Stimulated activated CD8-positive, alpha-beta memory T cell treated with anti-CD3 and anti-CD28 coated beads, Interleukin-4, amount 100 ng/mL, for 1 hour (primary cell): ENCODE measurements at places on chromosomes 11 and 22.

DNA sequence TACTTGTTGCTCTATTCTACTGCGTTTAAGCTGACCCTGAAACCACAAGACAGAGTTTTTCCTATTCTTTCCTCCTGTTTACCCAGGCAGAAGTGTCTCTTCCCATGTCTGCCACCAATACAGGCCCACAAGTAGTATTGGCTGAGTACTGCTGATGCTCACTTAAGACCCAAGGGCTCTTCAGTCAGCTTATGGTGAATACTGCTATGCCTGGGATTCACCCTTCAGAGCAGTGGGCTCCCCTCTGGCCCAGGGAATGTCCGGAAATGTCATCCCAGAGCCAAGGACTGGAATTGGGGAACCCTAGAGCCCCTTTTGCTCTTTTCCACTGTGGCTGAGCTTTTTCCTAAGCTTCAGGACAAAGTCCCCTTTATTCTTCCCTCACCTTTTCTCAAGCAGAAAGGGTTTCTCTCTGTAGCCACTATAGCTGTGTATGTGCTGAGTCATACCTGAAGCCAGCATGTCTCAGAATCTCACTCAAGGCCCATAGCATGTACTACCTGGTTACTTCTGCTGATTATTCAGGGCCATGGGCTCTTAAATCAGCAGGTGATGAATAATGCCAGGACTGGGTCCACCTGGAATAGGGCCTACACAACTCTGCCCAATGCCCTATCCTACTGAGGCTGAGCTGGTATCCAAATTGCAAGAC is 745.8 kb upstream of the ANO5 start:
- no peak for DNase-seq

DNA sequence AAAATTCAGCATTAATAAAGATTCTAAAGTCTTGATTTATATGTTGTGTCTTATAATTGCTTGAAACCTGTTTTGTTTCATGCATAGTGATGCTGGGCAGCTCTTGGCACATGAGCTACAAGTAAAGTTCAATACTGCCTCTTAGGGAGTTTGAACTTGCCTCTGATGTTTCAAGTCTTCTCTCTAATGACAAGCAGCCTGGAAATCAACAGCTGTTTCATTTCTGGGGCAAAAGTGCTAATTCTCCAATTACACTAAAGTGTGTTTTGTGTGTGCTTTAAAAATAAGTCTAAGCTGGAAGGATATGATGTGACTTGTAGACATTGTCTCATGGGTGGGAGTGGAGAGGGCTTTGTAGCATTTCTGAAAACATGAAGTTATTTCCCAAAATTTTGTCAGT is 23.7 kb upstream of the SESN3 start:
- no peak for DNase-seq

DNA sequence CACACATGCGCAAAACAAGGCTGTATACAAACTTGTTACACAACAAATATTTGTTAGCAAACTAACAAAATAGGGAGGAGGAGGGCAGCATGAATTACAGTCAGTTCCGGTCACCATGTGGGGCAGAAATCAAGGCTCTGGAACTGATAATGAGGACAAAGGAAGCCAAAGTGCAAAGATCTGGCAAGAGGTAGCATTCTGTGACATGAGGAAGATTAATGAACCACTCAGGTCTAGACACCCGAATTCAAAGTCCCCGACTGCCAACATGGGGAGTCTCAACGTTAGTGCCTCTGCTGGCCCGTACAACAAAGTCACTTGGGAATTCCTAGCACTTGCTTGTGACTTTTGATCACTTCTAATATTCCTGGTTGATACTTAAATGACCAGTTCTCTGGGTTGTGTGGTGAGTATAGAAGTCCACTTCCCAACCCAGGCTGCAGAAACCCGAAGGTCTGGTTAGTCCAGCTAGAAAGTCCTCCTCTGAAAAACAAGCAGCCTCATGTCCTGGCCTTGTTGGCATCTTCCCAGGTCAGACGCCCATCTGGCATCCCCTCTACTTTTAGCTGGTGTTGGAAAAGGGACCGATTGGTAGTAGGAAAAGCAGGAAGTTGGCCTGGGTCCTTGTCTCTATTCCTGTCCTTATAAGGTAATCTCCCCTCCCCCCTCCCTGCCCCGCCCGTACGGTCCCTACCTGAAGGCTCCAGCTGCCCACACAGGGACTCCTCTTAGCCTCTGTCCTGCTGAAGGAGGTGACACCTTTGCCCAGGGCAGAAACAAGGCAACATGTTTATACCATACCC is 1.6 kb downstream of the SUN2 start:
- DNase-seq, result no peak

GRCh38 chr11:32145282-32145681 is 54.4 kb downstream of the RCN1 start:
- DNase-seq, result no peak

GRCh38 chr11:109208121-109208520 is 213.9 kb upstream of the C11orf87 start:
- no peak for DNase-seq

GRCh38 chr11:45617871-45618601 is 47.4 kb downstream of the CHST1 start:
- no peak for DNase-seq

- no peak for DNase-seq
Observed at GRCh38 chr11:120827820-120828219, 196.1 kb upstream of the TBCEL start.

DNA sequence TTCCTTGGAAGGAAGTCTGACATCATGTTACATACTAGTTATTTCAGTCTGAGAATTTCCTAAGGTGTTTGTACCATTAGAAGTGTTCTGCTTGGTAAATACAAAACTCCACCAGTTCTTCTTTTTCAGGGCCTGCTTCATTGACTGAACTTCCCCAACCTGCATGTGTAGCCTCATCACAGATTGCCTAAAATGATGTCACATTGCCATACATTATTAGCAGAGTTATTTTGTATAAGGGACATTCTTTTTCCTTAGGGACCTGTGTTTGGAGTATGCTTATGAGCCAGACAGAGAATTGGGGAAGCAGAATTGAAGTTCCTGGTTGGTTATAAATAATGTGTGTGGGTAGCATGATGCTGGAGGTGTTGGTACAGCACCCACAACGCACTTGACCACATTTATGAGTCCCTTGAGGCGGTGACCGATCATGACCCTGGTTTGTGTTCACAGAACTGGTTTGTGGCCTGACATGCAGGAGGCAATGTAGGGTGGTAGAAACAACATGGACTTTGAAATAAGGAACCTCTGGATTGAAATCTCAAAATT is 16.4 kb upstream of the MMP7 start:
- no peak for DNase-seq

GRCh38 chr11:131454490-131454889 is 84.1 kb downstream of the NTM start:
- no peak for DNase-seq

DNA sequence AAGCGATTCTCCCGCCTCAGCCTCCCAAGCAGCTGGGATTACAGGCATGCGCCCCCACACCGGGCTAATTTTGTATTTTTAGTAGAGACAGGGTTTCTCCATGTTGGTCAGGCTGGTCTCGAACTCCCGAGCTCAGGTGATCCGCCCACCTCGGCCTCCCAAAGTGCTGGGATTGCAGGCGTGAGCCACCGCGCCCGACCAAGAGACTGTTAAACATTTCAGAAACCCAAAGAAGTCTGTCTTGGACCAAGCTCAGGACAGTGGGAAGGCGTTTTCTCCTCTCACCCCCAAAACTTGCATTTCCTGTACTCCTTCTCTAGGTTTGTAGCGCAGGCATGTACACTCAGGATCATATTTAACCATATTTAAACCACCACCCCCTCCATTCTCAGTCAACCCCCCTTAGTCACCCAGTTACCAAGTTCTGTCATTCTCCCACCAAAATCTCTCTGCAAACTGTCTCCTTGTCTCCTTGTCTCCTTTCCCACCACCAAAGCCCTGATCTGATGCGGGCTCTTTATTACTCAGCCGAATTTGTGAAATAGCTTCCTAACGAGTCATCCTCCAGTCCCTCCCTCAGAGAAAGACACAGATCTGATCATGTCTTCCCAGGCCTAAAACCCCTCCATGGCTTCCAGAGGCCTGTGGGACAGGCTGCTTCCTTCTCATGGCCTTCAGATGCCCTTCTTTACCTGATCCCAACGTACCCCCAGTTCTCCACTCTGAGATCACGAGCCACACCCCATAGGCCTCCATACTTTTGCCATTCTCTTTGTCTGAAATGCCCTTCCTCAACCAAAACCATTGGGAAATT is 29.0 kb upstream of the CREB3L1 start:
- no peak for DNase-seq

DNA sequence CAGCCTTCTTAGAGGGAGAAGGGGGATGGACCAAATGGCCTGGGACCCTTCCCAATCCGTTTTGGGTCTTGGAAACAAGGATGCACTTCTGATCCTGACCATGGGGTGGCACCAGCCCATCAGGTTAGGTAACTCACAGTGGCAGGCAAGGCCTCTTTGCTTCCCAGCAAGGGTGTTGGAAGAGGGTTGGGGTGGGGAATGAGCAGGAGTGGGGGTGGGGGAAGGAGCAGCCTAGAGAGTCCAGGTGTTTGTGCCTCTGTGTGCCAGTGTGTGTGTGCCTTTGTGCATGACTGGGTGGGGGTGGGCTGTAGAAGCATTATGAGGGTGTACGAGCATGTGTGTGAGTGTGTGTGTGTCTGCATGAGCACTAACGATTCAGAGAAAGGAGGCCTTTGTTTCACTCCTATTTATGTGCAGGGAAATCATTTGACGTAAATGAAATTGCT is 213.1 kb downstream of the INSC start:
- no peak for DNase-seq

- no peak for DNase-seq
Observed at GRCh38 chr11:116499396-116500003, 273.3 kb downstream of the BUD13 start.

DNA sequence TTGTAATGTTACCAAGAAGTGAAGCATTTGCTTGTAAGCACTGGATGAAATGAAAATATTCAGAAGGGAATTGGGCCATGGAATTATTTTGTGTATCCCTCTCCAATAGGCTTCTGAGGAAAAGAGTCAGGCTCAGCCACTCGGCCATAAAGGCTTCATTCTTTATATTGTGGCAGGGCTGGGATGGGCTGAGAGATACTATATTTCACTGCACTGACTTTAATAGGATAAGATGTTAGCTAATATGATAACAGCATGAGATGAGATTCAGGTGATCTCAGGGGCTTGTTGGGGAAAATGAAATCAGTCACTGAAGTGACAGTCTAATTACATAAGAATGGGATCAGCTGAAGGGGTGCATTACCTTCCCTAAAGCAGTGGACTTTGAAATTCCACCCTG is 7.3 kb upstream of the TRIM44 start:
- no peak for DNase-seq

- no peak for DNase-seq
Observed at GRCh38 chr11:33735271-33736147, 714 bp downstream of the CD59 start.

DNA sequence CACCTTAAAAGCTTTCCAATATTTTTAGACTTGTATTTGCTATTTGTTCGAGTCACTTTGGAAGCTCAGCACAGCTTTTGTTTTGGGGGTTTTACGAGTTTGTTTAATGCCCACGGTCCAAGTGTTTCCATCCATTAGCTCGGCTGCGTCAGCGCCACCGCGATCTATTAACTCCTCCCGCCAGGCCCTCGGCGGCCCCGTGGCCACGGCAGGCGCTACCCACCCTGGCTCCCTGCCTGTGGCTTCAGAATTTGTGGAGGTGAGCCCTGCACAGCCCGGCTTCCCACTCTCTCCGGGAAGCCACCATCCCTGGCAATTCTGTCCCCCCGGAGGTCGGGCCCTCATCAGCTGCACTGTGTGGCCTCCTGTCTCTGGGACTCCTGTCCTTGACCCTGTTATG is 648.5 kb downstream of the BRD1 start:
- DNase-seq, result no peak

DNA sequence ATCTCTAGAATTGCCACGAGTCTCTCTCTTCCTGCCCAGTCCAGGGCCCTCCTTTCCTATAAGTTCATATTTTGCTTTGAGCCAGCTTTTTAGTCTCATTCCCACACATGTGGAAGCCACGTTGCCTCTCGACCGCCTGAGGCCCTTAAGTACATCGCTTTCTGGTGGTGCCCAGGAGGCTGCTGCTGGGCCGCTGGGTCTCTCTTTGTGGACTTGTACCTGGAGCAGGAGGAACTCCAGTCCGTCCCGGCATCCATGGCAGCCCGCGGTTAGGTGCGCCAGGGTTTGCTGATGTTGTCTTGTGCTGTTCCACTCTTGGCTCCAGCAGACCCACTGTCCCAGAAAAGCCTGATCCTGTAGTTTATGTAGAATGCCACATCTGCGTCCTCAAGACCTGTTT is 41.0 kb downstream of the NAT10 start:
- DNase-seq, result no peak

DNA sequence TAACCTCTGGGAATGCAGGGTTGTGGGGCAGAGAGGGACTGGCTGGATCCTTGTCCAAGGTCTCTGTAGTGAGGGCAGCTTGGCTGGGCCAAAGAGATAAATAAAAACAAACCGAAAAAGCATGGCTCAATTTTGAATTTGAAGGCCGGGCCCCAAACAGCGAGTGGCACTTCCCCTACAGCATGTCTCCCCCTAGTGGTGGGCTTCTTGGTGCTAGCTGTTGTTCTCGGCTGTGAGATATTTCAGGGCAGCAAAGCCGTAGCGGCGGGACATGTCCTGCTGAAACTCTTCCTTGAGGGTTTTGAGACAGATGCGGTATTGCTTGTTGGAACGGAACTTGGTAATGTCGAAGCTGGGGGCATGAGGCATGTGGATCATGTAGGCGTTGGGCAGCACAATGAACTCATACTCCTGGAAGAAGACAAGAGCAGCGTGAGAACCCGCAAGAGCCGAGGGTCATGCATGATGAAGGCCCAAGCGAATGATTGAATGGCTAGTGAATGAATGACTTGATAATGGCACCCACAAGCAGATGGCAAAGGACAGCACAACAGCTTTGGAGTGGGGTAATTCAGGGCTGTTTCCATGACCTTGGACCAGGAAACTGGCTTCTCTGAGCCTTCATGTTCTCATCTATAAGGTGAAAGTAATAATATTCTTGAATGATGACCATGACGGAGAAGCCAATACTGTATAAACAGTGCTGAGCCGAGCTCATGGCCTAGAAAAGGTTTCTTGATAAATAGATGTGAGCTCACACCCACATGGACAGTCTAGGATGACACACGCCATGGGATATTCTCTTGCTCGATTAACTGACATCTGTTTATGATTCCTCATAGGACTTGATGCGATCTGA is 216.3 kb upstream of the SYN3 start:
- no peak for DNase-seq

DNA sequence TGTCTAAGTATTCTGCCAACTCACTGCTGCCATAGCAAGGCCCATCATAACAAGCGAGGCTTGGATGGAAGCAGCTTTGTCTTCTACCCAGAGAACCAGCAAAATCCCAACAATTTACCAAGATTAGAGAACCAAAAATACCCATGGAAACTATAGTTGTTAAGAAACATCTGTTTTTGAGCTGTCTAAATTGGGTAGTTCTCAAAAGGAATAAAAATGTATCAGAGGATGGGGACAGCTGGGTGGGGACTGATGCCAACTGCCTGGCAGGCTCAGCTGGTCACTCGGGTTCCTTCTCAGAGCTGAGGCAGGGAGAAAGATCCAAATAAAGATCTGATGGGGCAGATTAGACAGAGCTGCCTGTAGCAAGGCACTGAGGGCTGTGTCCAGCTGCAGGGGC is 85.9 kb upstream of the GRK3 start:
- no peak for DNase-seq
